ENCODE measurements at places on chromosomes 12 and 14.

DNA sequence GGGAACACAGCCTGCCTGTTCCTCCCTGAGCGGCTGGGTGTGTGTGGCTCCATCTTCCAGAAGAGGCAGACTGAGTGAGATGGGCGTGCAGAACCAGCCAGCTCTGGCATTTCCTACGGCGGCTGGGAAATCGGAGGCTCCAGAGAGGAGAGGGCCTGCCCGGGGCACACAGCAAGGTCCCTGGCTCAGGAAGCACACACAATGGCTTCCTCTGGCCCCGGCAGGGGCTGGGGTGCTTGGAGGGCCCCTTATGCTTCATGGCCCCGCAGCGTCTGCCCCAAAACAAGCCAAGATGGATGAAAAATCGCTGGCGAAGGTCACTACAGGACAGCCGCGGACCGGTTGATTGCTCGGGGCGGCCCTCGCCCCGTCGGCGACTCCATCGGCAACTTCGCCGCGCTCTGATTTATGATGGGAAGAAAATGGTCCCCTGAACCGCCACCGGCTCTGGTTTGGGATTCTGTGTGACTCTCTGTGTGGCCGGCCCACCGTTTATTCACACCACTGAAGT is 191.5 kb upstream of the C14orf180 start:
- no peak for DNase-seq

DNA sequence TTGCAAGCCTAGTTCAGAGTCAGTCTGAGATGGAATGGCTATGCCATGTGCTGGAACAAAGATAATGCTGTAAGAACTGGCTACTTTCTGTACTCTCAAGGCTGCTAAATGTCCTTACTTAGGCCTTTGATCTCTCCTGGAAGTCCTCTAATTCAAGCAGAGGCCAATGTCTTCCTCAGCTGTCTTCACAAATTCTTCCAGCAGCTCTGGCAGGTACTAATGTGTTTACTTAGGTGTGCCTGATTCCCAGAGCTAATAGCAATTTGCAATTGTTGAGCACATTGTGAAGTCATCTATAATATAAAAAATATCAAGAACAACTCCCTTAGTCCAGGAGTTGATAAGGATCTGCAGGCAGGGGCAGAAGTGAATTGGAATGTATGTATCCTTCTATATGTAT is 3.8 kb upstream of the MYF5 start:
- no peak for DNase-seq

DNA sequence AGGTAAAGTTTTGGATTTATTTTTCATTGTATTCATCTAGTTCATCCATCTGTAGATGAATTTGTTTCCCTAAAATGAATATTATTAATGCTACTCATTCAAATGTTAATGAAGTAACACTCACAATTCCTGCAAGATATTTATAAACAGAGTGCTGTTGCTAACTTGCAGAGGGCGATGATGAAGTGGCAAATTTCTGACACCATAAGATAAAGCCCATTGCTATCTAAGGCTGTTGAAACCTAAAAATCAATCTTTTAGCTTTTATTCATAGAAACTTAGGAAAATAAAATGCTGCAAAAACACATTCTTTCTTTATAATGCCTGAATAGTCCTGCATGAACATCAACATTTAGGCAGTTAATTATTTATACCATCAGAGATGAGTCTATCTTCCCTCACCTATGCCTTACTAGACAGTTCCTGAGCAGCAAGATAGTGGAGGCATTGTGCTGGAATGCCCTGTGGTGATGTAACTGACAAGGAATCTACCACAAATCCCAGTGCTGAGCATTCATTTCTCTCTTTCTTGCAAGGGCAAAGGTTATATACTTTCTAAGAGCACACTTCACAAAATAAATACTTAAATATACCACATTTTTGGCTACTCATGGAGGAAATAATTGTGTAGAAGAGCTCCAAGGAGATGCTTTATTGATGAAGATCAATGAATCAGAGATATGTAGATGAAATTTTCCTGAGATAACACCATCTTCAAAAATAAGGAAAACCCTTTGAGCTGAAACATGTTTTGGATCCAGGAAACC is 57.6 kb downstream of the LMNTD1 start:
- no peak for DNase-seq

DNA sequence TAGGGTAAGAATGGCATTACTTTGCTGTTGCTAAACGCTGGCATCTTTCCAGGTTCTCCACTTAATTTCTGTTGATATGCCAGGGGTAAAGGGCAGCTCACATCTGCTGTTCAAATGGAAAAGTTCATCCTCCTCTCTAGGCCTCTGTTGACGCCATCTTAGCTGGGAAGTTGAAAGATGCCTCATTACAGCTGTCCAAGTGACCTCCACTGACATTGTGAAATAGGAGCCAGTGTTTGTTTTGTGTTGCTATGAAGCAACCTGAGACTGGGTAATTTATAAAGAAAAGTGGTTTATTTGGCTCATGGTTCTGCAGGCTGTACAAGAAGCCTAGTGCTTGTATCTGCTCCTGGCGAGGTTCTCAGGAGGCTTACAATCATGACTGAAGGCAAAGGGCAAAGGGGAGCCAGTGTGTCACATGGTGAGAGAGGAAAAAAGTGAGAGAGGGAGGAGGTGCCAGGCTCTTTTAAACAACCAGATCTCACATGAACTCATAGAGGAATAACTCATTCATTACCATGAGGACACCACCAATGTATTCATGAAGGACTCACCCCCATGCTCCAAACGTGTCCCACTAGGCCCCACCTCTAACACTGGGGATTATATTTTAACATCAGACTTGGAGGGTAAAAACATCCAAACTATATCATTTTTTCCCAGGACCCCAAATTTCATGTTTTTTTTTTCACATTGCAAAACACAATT is 3.2 kb upstream of the ADAM21 start:
- no peak for DNase-seq

- DNase-seq, result no peak
Observed at GRCh38 chr14:56419750-56420149, 159.8 kb upstream of the TMEM260 start.

DNA sequence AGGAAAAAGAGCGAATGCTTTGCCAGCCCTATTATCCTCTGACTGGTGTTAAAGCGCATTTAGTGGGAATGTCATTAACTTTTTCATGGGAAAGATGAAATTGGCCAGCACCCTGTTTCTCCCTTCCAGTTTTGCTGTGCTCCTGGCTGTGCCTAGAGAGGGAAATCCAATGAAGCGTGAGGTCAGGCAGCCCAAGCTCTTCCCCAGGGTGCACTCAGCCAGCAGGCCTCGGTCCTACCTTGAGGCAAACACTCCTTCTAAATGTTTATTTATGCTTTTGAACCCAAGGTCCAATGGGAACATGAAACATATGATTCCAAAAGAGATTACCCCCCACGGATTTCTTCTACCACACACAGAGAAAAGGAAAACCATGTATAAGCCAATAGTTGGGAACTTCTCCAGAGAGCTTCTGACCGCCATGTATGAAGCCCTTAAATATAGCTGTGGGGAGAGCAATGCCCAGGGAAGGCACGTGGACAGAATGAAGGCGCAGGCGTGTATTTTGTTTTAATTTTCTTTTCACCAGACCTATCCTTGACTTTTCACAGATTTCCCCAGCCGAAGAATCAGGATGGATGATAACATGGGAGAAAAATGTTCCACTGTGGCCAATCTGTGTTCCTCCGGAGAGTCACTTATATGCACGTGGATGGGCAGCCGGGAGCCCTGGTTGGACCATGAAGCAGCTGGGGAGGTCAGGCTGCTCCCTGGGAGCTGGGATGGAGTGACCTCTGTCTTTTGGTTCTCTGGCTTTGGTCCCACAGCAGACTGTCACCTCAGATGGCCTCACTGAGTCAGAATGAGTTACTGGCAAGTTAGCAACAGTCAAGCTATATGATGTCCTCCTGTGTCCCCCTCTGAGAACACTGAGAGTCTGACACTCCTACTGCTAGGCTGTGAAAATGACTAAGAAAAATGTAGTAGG is 37.3 kb downstream of the GPR135 start:
- peak; percentile 22 for DNase-seq

- no peak for DNase-seq
Observed at GRCh38 chr14:105660816-105661531, 134.6 kb downstream of the TMEM121 start.

- no peak for DNase-seq
Observed at GRCh38 chr14:52348279-52348678, 34.2 kb downstream of the PTGER2 start.

- no peak for DNase-seq
Observed at GRCh38 chr12:79932357-79932756, 2.5 kb downstream of the PPP1R12A start.

DNA sequence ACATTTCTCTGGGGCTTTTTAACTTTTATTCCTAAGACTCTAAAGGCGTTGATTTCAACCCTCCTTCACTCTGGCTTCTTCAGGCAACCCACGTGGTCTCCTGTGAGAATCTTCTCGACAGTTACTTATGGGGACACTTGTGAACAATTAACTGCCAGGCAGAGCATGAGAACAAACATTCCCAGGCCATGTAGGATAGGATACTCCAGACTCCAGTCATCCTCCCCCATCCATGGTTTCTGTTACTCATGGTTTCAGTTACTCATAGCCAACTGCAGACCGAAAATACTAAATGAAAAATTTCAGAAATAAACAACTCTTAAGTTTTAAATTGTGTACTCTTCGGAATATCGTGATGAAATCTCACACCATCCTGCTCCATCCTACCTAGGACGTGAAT is 19.5 kb downstream of the GPR68 start:
- peak; percentile 59 for DNase-seq

DNA sequence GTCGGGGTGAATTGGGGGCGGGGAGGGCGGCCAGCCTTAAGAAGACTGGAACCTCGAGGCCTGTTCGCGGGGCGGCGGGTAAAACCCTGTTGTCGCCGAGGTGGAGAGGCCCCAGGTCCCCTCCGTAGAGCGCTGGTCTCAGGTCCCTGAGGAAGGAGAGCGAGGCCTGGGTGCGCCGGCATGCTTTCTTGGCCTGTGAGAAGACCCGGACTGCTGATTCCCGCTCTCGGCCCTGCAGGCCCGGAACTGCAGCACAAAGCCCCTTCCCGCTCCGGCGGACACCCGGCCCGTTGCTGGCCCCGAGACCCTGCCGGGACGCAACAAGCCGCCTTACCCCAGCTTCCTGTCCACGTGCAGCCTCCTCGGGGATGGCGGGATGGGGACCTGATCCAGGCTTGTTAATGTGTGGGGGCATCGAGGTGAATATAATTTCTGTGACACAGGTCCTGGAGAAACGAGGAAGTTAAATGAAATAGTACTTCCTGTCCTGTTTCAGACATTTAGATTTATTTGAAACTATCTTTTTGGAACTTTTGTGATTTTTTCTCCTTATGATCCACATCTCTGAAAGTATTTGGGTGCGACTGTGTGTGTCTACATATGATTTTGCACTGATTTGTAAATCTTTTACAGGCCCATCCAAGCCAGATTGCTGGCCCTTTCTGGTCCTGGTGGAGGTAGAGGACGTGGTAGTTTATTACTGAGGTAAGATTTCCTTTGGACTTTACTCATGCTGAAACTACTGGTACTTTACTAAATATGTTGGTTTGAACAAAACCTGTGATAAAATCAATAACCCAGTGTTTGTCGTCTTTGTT is 600 bp downstream of the PNN start:
- peak; percentile 63 for DNase-seq

- DNase-seq, result no peak
Observed at GRCh38 chr12:28507867-28508266, 317.6 kb downstream of the CCDC91 start.

- DNase-seq, result no peak
Observed at GRCh38 chr12:115371711-115372110, 687.7 kb upstream of the TBX3 start.

GRCh38 chr12:113838896-113839295 is 127.2 kb downstream of the RBM19 start:
- DNase-seq, result peak; percentile 23

DNA sequence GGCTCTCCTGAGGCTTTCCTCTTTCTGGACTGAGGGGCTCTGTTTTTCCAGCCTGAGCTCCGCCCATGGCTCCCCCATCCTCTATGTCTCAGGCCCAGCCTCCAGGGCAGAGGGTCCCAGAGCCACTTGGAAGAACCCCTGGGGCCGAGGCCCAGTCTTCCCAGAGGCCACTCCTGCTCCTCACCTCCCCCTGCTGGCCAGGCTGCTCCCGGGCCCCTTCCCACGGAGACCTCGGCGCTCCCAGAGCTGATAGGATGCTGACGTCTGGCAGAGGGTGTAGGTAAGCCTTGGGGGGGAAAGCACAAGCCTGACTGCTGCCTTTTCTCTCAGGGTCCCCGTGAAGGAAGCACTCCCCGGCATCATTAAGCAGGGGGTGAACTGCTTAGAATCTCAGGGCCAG is 51.4 kb downstream of the ERH start:
- no peak for DNase-seq

DNA sequence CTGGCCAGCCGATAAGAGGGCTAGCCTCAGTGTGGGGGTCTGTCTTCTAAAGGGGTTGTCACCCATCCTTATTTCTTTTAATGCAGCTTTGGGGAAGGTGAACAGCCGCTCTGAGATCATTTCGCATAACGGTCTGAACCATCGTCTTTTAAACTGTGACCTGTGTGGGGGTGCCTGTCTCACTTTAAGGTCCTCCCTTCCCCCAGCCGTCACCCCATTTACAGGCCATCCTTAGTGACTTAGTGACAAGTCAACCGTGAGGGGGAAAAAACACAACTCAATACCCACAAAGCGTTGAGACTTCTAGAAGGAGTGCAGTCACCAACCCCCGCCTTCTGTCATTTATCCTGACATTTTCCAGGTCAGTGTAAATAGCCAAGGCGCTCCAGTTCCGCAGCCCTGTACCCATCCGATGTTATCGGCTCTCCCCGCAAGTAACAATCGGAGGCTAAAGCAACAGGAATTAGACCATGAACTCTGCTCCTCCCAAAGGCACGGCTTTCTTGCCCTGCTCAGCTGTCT is 505 bp upstream of the DENND5B start:
- peak; percentile 54 for DNase-seq

GRCh38 chr14:68544081-68544892 is 248.6 kb downstream of the ZFP36L1 start:
- no peak for DNase-seq

DNA sequence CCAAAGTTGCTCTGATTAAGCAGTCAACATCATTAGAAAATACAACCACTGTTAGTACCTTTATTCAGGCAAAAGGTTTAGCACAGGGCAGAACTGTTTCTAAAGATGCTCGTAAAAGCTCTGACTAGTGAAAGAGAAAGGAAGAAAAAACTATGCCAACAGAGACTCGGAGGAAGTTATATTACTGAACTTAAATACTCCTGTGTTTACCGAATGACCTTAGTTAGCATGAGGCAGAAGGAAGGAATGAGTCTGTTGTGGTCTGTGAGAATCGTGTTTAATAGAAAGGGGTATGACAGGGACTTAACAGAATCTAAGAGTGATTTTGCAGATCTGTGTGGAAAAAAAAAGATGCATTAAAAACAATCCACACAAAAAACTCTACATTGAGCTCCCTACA is 84.1 kb upstream of the OVCH1 start:
- no peak for DNase-seq

- no peak for DNase-seq
Observed at GRCh38 chr12:70520847-70521246, 116.4 kb downstream of the PTPRB start.

GRCh38 chr14:53285821-53286220 is 132.7 kb upstream of the DDHD1 start:
- DNase-seq, result no peak
